Epithelial cell of proximal tubule (primary cell): ENCODE measurements at places on chromosomes 5 and 9.
A peak's percentile ranks its signal among the peaks of the same experiment; 100 is the strongest.

DNA sequence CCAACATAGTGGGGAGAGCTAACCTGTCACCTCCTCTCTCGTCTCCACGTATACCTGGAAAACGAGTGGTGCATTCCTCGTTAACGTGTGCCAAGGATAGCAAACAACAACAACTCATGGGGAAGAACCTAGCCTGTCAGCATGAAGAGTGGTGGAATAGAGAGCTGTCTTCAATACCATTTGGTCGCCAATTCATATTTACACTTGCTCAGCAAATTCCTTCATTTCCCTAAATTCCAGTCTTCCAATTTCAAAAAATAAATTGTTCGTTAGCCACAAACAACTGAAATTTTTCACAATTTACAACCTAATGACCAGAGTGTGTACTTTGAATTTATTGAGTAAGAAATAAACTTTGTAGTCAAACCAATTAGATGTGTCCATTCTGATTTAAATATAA lies 344.8 kb downstream of the NTRK2 start:
- DNase-seq: no peak

DNA sequence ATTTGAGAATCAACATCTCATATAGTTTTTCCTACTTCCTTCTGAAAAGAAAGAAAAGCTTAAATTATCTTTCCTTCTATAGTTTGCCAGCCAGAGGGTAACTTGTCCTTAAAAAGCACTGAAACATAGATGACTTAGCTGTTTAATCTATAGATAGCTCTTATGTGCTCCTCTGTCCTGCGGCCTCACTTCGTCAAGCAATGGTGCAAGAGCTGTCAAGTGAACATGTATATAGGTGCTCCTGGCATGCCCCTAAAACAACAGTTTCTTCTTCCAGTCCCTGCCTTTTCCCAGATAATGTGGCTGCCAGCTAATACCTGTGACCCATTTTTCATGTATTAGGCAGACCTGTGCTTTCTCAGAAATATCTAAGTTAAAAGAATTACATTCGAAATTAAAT lies 287.7 kb upstream of the EFNA5 start:
- DNase-seq: no peak

DNA sequence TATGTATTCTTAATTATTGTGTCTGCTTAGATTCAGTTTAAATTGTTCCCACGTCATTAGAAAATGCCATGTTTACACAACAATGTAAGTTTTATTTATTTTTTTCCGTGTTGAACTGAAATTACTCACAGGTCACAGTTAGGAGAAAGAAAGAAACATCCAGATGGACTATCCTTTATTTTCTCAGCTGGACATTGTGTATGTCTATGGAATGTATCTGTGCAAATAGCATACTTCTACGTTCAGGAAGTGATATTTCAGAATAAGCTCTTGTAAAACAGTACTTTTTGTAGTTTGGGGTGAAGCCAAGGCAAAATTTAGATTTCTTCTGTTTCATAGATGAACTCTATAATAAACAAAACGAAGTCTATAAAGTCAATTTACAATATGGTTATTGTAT lies 249.0 kb upstream of the ZNF608 start:
- DNase-seq: no peak

- no peak for DNase-seq
These were observed 746.3 kb upstream of the RIOK2 start for GRCh38 chr5:97929383-97929782.

GRCh38 chr5:97019435-97020117 lies 83.7 kb downstream of the LNPEP start:
- DNase-seq: no peak

DNA sequence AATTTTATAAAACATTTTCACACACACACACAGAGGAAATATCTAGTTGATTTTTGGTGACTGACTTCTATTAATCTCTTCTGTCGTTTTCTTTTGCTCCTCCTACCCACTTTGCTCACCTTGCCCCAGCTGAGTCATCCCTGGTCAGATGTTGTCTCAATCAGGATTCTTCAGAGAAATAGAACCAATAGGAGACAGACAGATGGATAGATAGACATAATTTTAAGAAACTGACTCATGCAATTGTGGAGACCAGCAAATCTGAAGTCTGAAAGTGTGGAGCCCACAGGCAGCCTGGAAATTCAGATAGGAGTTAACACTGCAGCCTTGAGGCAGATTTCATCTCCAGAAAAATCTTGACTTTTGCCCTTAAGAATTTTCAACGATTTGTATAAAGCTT lies 37.0 kb upstream of the PIK3R1 start:
- no peak for DNase-seq

GRCh38 chr5:88929385-88929784 lies 46.4 kb upstream of the MEF2C start:
- DNase-seq: no peak

- peak; percentile 3 for DNase-seq
These were observed 65.5 kb upstream of the SPTLC1 start for GRCh38 chr9:92180669-92181181.

DNA sequence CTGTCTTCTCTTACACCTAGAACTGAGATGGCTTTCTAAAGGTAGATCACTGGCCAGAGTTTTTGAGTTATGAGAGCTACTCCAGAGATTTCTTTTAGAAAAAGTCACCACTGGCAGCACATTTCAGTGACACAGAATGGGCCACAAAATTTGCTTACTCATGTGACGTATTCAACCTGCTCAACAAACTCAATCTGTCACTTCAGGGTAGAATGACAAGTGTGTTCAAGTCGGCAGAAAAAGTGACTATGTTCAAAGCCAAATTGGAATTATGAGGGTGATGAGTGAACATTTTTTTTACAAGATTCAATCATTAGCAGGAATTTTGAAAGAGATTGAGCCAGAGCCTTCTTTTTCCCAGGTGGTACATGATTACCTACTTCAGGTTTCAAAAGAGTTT lies 46.5 kb downstream of the TAF11L14 start:
- no peak for DNase-seq

DNA sequence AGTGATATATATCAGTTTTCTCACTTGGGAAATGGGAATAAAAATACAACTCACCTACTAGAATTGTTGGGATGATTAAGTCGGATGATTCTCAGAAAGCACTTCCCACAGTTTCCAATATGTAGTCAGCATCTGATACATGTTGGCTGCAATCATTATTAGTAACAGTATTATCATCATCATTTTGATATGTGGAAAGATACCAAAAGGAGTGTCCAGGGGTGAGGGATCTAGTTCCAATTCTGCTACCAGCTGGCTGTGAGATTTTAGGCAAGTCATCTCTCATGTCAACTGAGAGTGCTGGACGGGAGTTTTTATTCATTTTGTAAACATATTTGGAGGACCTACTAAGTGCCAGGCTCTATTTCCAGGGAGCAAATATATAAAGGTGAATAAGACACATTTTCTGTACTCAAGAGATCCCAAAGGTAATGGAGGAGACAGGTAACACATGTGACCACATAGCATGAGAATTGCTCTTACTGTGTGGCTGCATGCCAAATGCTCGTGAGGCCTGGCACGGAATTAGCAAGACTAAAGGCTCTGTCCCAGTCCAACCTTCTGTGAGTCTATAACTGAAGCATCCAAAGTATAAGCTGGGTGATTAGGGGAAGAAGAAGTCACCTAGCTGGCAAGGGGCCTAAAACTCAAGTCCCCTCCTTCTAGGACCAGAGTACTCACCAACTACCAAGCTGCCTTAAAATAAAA lies 83.0 kb downstream of the GRIA1 start:
- no peak for DNase-seq

GRCh38 chr9:10858817-10859216 lies 246.0 kb upstream of the PTPRD start:
- DNase-seq: no peak

DNA sequence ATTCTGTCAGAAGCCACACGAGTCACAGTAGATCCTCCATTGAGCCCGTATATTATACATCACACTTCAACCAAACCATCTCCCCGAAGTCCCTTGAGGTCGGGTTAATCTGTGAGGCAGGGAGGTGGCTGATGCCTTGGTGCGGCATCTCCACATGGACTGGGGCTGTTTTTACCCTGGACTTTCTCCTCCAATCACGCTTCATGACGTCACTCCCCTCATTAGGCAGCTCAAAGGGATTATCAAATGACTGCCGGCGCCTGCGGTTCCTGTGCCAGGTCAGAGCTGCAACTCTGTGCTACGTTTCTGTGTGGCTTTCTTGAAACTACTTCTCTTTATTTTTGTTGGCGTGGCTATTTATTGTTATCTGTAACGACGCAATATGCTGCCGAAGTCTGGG lies 53.7 kb downstream of the TMOD1 start:
- DNase-seq: no peak

DNA sequence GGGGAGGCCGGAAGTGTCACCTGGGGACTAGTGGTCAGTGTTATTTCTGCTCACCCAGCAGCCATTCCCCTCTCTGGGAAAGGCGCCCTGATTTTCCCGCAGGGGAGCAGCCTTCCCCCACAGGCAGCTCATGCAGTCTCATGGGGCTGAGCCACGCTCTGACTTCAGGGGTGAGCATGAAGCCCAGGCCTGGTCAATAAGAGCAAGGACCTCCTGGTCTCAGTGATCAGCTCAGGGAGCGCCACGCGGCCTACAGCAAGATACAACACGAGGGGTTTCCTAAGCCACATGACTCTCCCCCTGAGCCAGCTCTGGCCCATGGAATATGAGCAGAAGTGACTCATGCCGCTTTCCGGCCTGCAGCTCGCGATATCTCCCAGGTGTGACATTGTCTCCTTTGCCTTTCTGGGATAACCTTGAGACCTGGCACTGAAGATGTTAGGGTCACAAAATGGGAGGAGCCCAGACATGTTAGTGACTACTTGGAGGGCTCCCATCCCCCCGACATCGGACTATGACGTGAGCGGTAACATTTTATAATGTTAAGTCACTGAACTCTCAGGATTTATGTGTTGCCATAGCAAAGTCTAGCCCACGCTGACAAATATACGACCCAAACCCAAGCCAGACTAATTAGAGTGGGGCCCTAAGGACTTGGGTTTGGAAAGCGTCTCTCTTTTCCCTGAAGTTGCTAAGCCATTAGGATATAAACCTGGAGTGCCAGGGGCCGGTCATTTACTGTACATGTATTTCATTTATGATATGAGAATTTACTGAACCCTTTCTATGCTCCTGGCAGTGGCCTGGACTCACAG lies 46.5 kb upstream of the GFPT2 start:
- DNase-seq: no peak

DNA sequence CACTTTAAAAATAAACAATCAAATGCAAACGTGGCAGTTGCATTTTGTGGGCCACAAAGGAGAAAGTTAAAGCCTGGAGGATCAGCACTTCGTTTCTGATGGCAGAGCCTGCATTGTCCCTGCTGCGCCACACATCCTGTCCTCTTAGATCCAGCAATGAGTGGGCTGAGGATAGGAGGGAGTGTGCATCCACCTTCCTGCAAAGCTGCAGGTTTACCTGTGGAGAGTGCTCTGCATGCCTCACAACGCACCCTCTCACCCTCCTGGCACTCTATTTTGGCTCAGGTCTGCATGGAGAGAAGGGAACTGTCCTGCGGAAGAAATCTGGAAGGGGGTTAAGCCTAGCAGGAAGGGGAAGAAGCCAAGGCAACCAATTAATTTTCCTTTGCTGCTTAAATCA lies 212.2 kb upstream of the SLC24A2 start:
- no peak for DNase-seq

GRCh38 chr5:135894276-135894675 lies 1.4 kb downstream of the IL9 start:
- DNase-seq: no peak

DNA sequence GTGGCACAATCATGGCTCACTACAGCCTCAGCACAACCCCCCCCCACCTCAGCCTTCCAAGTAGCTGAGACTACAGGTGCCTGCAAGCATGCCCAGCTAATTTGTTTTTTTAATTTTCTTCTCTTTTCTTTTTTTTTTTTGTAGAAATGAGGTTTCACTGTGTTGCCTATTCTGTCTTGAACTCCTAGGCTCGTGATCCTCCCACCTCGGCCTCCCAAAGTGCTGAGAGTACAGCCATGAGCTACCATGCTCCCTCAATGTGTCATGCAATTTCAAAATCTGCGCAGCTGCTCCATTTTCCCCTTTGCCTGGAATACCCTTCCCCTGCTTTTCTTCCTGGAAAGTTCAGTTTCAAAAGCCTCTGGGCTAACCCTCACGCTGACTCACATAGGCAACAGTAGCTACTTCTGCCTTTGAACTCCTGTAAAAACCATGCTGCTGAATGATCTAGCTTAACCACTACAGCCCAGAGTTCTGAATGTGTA lies 71.0 kb upstream of the IL7R start:
- DNase-seq: no peak

GRCh38 chr5:51381761-51382474 lies 1.3 kb upstream of the ISL1 start:
- no peak for DNase-seq

GRCh38 chr5:144566747-144567420 lies 396.2 kb downstream of the KCTD16 start:
- DNase-seq: no peak

DNA sequence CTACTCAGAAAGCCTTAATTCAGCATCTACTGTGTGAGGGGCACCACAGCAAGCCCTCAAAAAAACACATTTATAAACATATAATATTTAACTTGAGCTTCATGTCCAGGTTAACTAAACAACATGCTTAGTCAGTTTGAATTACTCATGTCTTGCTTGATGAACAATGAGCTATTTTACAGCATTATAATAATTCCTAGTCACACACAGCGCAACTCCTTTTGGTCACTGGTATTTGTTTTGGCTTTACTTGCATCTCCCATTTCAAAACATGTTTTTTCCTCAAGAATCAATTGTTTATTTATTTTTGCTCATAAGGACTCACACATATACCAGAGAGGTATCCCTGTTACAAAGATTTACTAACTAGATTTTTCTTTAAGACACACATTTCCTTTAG lies 616.7 kb upstream of the DAB2 start:
- DNase-seq: peak; percentile 66

GRCh38 chr9:17462869-17463464 lies 115.9 kb upstream of the SH3GL2 start:
- peak; percentile 9 for DNase-seq

GRCh38 chr5:122730037-122730436 lies 44.8 kb upstream of the SNX2 start:
- no peak for DNase-seq

- DNase-seq: peak; percentile 91
These were observed 217.9 kb upstream of the KLF4 start for GRCh38 chr9:107707428-107707837.

DNA sequence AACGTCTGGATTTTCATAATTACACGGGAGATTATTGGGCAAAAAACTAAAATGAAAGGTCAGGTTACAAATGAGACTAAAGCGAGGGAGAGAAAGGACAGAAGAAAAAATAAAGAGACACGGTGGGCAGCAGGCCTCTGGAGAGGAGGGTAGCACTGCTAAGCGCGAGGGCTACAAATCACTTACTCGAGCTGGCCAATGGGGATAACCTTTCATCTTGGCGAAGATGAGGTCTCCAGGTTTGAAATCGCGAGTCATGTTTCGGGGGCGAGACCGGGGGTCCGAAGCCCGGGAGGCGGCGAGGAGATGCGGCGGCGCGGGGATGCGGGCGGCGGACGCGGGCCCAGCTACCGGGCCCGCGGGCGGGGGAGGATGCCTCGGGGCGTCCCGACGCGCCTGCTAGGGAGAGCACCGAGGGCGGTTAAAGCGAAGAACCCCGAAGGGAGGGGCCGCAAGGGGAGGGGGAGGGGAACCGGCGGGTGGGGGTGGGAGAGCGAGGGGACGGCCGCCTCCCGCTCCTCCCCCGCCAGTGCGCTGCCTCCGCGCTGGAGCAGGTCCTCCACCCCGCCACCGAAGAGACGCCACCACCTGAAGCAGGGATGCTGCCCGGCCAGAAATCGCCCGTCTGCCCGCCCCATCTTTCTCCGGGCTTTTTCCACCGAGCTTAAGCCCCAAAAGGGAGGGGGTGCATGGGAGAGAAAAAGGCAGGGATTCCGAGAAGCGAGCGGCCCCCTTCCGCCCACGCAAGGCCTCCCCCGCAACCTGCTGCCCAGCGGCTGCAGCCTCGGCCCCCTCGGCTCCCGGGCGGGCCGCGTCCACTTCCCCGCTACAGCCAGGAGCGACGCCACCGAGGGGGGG lies 610 bp downstream of the PSIP1 start:
- DNase-seq: no peak
